ENCODE measurements at places on chromosomes 3 and 15. TPM values are rescaled to one million over a fixed set of nuclear protein-coding genes. Genes with fewer than 3 reads are reported as not detected.

GRCh38 chr15:40343512-40343911, 2.8 kb upstream of the CCDC9B start:
- no peak for ATAC-seq

DNA sequence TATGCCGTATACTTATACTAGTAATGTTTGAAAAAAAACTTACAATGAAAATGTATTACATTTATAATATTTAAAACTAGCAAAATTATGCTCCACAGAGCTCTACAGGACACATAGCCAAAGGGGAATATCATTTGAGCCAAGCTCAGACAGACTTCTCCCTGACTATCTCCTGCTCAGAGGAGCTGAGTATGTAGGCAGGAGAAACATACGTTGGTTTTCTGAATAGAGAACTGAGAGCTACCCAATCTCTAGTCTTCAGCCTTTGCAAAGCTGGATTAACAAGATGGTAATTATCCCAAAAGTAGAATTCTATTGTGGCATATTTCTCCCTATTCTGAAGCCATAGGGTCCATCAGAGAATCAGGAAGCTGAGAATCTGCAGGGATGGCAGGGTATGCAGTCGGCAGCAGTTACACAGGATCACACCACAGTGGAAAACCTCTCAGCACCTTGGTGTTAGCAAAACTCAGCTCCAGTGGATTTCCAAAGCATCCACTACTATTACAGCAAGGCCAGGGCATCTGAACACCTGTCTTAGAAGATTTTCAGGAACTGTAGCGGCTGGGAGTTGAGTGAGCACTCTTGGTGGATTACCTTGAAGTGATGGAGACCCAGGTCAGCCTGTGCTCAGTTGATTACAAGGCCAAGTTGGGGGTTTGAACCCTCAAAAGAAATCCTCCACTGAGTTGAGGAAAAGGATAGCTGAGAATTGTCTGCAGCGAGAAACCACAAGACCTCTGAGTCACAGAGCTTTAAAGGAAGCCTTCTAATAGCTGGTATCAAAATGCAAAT, 30.1 kb downstream of the GPR15 start:
- no peak for ATAC-seq

GRCh38 chr15:99603828-99604227, 38.0 kb downstream of the MEF2A start:
- ATAC-seq: no peak

DNA sequence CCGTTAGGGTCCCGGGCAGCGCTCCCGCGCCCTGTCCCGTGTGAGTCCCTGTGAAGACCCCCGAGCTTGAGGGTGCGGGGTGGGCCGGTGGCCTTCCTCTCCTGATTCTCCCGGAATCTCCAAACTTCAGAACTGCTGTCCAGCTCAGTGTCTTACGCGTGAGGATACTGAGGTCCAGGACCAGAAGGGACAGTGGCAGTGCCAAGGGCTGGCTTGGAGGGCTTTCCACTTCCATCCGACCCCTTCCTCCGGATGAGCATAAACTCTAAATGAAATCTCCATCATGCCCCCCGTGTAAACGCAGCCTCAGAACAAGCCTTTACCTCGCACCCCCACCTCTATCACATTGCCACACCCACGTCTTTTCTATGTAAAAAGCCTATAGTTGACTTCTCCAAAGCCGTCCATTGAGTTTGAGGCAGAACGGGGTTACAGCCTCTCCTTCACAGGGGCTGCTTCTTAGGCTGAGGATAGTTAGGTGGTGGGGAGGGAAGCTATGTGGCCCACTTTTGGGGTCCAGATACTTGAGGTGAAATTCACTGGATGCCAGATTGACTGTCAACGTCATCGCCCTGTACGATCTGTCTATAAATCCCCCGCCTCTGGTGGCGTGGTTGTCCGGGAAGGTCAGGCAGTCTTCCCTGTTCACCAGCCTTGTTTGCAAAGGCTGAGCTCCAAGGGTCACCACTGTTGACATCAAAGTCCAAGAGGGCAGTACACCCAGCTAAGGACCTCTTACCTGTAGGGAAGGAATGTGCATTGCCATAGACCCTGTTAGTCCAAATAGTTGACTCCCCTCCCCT, 1.1 kb downstream of the EDEM1 start:
- peak; percentile 4 for ATAC-seq

- no peak for ATAC-seq
These were observed 5.4 kb downstream of the NDUFB4 start for GRCh38 chr3:120601554-120601953.

DNA sequence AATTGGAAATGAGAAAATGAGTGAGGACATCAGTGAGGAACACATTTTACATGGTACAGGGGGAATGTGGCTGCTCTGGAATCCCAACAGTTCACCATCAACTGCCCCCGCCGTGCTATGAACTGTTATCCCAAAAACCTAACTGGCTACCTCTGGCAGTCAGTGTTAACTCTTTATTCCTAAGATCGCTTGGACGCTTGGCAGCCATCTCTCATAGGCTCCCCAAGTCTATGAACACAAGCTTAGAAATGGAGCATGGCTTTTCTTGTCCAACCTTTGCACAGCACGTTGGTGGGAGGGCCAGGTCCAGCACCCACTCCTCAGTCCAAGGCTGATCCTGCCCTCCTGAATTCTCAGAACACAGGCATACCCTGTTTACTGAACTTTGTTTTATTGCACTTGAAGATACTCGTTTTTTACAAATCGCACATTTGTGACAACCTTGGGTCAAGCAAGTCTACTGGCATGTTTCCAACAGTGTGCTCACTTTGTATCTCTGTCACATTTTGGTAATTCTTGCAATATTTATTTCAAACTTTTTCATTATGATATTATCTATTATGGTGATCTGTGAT, 53.6 kb downstream of the SENP2 start:
- ATAC-seq: no peak

DNA sequence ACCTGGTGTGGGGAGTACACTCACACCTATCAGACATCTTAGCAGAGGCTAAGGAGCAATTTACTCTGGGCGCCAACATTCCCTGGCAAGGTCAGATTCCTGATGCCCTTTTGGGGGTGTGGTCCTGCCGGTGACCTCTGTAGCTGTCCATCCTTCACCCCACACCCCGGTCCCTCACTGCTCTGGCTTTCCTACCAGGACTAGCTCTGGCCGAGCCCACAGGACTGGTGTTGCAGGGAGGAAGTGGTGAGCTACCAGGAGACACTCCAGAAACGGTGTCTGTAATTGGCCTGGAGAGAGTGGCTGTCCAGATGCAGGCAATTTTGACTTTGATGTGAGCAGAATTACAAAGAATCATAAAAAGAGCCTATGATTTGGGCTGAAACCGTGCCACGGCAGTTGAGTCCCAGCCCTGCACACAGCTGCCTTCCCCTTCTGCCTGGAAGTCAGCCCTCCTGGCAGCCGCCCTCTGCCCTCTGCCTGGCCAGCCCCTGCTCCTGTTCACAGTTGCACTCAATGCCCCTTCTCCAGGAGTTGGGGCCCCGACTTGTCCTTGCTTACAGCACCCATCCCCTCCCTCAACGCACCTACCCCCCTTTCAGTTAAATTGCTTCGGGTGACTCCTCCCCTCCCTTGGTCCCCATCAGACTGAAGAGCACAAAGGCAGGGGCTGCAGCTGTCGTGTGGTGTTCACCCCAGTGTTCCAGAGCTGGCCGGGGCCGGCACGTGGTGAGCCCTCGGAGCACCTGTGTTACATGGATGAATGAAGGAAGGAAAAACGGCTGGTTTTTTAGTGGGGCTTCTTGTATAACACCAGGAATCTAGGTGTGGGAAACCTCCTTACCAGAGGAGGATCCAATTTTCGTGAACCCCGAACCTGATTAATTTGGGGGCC, 80.2 kb upstream of the TPM1 start:
- no peak for ATAC-seq

DNA sequence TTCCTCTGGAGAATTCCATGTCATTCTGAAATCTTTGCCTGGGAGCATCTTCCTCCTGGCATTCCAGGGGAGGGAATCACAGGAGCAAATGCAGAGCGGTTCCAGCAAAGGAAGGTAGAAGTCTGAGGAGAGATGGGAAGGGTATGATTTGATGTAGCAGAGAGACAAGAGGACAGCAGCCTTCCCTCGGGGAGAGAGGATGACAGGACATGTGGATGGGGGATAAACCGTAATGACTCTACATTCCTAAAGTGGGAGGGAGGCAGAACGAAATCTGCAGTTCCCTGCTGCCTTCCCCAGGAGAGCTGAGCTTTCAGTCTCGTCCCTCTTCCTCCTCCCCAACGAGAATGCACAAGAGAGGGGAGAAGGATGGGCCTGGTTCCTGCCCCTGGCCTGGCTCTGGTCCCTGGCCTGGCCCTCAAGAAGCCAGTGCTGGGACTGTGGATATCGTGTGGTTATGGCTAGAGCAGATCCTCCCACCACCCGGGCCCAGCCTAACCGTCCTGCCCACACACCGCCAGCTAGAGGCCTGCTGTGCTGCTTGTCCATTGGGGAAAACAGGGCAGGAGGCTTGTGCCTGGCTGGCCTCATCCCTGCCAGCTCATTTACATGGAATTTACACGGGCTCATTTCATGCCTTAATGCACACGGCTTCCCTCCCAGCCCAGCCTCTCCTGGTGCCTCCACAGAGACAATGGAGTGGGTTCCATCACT, 26.6 kb downstream of the SEMA7A start:
- no peak for ATAC-seq

Gene MESP2
- not detected for total RNA-seq

Gene GPX1
- 133 TPM for total RNA-seq

Gene GHSR
- total RNA-seq: not detected

All from activated T-helper 17 cell treated with anti-CD3 and anti-CD28 coated beads, Interleukin-2, amount 50 U/mL, for 72 hours (primary cell).